OCI-M1 (cell line): ENCODE measurements at places on chromosomes 12 and 14.
A peak's percentile ranks its signal among the peaks of the same experiment; 100 is the strongest.

DNA sequence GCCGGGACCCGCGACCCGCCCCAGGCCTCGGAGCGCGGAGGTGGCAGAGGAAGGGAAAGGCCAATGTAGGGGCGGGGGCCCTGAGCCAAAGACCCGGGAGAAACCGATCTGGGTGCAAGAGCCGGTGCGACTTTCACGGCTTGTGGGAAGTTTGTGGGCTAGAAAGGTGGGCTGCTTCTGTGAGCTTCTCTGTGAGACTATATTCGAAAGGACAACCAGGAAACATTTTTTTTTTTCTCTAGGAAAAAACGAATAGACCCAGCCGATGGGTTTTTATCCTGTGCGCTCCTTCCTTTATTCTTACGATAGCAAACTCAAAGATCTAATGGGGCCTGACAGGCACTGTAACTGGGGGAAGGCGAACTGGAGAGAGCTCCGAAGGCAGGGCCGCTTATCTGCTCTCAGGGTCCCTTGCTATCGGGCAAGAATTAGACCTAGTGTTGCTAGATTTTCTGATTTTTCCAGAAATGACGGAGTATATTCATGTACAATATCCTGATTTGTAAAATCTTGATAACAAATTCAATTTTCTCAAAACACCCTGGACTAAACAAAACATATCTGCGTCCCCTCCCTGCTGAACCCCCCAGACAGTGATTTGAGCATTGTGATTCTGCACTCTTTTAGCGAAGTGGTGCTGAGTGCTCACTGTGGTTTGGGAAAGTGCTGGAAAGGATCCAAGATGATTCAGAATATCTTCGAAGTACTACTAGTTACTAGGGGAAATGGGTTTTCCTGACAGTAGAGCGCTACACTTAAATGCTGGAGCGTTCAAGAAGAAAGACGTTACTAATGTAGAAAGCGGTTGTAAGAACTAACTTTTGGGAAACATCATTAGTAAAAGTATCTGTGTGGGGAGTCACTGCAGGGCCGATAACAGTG is 563 bp upstream of the STXBP6 start:
- DNase-seq: peak; percentile 10

DNA sequence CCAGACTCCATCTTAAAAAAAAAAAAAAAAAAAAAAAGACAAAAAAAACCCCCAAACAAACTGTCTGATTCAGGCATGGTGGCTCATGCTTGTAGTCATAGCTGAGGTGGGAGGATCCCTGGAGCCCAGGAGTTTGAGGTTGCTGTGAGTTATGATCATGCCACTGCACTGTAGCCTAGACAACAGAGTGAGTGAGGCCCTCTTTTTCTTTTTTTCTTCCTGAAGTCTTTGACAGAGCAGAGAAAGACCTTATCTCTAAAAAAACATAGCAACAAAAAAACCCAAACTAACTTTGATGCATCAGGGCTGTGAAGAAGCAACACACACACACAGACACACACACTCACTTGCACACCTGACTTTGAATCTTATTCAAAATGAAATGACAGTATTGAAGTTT is 7.7 kb upstream of the AMN1 start:
- DNase-seq: peak; percentile 88

DNA sequence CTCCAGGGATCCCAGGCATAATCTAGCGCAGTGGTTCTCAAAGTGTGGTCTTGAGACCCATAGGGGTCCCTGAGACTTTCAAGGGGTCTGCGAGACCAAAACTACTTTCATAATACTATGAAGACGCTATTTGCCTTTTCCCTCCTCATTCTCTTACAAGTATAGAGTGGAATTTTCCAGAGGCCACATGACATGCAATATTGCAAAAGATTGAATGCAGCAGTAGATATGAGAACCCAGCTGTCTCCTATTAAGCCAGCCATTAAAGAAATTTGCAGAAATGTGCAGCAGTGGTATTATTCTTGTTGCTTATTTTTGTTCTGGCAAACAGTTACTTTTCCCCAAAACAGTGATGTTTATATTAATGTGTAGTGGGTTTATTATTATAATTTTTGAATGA is 62.8 kb downstream of the VWF start:
- no peak for DNase-seq

GRCh38 chr12:68953536-68953935 is 20.6 kb upstream of the CPM start:
- DNase-seq: no peak

DNA sequence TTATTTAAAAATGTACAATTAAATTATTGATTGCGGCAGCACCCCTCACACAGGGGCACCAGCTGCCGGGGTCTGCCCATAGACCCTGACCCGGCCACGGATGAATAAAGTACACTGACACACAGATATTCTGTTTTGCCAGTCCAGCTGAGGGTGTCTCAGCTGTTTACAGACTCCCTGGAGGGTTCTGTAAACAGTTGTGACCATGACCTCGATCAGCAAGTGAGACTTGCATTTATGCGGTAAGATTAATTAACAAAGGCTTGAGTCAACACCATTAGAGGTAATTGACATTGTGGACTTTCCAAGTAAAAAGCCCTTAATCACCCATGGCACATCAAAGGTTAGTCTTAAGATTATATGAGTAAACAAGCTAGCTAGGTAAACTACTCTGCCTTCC is 94.3 kb downstream of the FUT8 start:
- no peak for DNase-seq

GRCh38 chr12:66571361-66571915 is 107.4 kb downstream of the GRIP1 start:
- no peak for DNase-seq

- DNase-seq: no peak
These were observed 348.8 kb downstream of the PDZRN4 start for GRCh38 chr12:41536813-41537490.

DNA sequence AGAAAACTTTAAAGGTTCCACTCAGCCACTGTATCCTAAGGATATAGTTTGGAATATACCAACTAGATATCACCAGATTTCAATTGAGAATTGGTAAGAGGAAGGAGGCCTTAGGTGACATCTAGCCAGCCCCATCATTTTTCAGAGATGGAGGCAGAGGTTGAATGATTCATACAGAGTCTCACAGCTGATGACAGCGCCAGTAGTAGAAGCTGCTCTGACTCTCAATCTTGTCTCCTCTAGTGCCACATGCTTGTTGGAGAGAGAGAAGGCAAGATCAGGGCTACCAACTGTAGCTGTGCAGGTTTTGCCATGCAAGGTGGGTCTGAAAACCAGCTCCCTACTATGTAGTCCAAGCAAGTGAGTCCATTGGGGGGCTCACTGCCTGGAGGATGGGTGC is 6.1 kb downstream of the FRMD6 start:
- no peak for DNase-seq

DNA sequence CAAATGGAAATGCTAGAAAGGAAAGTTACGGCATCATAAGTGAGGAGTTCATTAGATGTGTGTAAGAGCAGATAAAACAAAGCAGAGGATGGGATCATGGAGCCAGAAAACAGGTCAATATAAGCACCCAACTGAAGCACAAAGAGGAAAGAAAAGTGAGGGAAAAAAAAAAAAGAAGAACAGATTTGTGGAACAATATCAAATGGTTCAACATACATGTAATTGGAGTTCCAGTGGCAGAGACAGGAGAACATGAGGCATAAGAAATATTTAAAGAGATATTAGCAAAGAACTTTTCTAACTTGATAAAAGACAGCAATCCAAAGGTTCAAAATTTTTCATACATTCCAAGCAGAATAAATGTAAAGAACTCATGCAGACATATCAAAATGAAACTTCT is 54.1 kb downstream of the SPTSSA start:
- DNase-seq: no peak

DNA sequence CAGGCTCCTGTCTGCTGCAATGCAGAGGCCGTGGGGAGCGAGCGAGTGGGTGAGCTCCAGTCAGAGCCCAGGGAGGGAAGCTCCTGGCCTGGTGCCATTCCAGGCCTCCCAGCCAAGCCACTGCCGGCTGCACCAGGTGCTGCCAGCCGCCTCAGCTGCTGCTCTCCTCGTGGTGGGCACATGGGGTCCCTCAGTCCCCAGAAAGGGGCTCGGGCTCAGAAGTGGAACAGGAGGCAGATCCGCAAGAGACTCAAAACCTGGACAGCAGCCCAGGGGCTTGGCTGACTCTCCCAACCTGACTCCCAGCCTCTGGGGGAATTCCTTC is 2.4 kb downstream of the ABCB9 start:
- DNase-seq: no peak

- no peak for DNase-seq
These were observed 99.8 kb downstream of the DAD1 start for GRCh38 chr14:22489244-22489545.

DNA sequence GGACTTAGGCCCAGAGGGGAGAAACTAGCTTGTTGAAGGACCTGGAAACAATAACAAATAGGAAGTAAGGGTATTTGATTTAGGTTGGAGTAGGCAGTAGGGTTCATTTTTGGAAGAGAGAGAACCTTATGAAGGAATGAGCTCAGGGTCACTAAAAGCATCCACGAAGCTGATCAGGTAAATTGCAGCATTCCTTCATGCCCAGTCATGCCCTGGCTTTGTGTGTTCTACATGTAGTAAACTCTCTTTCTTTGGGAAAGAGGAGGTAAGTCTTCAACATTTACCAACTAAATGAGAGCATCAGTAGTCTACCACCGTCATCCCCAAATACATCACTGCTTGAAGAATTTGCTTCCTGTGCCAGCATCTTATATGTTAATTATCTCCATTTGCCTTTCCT is 54.7 kb downstream of the CPSF2 start:
- no peak for DNase-seq

- no peak for DNase-seq
These were observed 97.9 kb downstream of the ARMH4 start for GRCh38 chr14:58054100-58054499.

DNA sequence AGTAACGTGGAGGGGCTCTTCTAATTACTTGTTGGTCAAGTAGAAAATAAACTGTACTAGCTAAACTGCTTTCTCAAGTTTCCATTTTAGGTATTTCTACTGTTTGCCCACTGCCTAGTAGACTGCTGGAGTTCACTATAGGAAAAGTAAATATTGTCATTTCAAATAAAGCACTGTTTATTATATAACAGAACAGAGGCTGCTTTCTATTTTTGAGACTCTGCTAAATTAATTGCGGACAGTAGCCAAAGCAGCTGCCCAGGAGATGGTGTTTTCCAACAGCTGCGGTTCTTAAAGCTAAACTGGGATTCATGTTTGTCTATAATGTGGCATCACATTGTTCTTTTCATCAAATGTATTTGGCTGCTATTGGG is 15.9 kb upstream of the SIX1 start:
- DNase-seq: no peak

- DNase-seq: no peak
These were observed 103.5 kb downstream of the FGD4 start for GRCh38 chr12:32502693-32503502.

GRCh38 chr12:62291864-62292760 is 31.9 kb downstream of the USP15 start:
- no peak for DNase-seq

- DNase-seq: no peak
These were observed 114.8 kb downstream of the SNAPC1 start for GRCh38 chr14:61877035-61877390.

DNA sequence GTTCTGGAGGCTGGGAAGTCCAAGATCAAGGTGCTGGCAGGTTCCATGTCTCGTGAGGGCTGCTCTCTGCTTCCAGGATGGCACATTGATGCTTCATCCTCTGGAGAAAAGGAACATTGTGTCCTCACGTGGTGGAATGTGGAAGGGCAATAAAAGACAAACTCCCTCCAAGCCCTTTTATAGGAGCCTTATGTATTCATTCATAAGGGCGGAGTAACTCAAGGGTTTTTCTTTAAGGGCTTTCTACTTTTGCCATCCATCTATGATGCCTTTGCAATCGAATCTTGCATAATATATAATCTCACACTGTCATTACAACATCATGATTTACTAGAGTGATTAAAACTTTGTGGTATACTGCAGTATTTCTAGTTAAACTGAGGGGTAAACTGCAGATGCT is 132.7 kb upstream of the DDHD1 start:
- peak; percentile 1 for DNase-seq

GRCh38 chr12:111194703-111195051 is 174.2 kb downstream of the PHETA1 start:
- DNase-seq: no peak

DNA sequence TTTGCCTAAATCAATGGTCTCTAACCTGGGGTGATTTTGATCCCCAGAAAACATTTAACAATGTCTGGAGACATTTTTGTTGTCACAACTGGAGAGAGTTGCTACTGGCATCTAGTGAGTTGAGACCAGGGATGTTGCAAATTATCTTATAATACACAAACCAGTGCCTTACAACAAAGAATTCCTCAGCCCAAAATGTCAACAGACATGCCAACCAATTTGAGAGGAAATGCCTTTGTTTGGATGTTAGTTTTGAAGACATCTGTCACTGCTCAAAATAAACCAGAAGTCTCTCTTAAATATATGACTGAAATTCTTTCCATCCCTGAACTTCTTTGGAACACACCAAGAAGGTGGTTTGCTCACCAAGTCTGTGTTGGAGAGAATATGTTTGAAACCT is 336.9 kb upstream of the ATP2B1 start:
- no peak for DNase-seq

GRCh38 chr12:233615-233968 is 19.6 kb upstream of the SLC6A12 start:
- DNase-seq: no peak

- no peak for DNase-seq
These were observed 92.1 kb upstream of the OTX2 start for GRCh38 chr14:56902385-56902784.

DNA sequence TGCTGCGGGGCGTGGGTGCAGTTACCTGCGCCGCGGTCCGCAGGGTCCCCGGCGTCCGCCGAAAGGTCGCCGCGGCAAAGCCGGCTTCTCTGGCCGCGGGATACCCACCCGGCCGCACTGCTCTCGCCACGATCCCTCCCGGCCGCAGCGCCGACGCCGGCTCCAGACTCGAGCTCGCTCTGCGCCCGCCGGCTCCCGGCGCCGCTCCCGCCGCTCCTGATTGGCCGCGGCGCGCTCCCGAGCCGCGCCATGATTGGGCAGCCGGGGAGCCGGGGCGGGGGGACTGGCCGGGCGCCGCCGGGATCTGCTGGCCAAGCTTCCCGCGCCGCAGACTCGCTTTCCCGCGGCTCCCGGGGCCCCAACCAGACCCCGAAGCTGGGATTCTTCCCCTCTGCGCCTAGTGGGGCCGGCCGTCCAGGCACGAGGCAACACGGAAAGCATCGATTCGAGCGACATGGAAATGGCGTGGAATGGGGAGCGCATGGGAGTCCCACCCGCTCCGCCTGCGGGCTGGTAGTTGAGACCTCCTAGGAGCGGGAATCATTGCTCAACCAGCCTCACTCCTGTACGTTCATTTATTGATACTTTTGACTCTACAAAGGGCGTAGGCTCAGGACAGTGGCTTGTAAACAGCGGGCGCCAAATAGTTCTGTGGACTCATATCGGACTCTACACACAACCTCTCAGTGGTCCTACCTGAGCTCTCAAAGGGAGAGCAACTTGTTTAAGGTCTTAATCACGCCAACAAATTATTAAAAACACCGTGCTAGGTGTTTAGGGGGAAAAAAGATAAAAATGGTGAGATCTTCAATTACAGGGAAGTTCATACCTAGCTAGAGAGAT is 36.4 kb upstream of the STON2 start:
- peak; percentile 88 for DNase-seq

GRCh38 chr14:32925439-32925838 is 13.2 kb upstream of the NPAS3 start:
- DNase-seq: no peak
